ENCODE measurements at places on chromosomes 11 and 22. TPM values are rescaled to one million over a fixed set of nuclear protein-coding genes. Genes with fewer than 3 reads are reported as not detected.

DNA sequence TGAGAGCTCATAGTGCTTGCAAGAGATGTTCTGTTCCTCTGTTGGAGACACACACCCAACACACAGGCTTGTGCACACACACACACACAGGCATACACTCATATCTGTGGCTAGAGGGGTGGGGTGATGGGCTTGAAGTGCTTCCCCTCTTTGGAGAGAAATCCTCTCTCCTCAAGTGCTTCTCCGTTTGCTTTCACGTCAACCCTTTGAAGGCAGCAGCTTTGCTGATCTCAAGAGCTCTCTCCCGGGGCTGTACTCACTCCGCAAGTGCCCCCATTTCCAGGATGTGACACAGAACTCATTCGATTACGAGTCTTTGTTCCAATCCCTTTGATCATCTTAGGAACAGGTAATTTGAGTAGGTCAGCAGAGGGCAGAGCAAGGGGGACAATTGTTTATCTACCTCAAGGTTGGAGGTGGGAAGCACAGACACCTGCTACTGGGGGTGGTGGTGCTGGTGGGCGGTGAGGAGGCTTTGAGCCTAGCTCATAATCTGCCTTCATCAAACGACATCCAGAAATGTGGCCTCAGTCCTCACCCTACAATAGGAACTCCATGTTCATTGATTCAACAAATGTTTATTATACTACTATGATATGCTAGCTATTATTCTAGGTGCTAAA is 529.8 kb upstream of the CADM1 start:
- no peak for DNase-seq

- no peak for DNase-seq
Observed at GRCh38 chr11:17588166-17588565, 41.1 kb downstream of the OTOG start.

- no peak for DNase-seq
Observed at GRCh38 chr22:23092217-23092955, 22.1 kb downstream of the GNAZ start.

- no peak for DNase-seq
Observed at GRCh38 chr11:126695293-126695692, 305.3 kb downstream of the KIRREL3 start.

DNA sequence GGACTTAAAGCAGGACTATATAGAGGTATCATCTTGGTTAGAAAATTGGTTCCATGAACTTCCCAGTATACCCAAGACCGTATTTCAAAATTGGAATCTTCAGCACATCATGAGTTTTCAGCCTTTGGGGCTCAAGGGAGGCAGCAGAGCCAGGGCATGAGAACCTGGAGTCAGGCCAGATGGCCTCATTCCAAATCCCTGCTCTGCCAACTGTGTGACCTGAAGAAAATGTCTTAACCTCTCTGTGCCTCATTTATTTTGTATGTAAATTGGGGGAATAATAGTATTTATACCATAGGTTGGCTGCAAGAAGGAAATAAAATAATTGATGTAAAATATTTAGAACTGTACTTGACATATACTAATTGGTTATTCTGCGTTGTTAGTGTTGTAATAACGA is 987.6 kb downstream of the TBC1D22A start:
- DNase-seq: no peak

DNA sequence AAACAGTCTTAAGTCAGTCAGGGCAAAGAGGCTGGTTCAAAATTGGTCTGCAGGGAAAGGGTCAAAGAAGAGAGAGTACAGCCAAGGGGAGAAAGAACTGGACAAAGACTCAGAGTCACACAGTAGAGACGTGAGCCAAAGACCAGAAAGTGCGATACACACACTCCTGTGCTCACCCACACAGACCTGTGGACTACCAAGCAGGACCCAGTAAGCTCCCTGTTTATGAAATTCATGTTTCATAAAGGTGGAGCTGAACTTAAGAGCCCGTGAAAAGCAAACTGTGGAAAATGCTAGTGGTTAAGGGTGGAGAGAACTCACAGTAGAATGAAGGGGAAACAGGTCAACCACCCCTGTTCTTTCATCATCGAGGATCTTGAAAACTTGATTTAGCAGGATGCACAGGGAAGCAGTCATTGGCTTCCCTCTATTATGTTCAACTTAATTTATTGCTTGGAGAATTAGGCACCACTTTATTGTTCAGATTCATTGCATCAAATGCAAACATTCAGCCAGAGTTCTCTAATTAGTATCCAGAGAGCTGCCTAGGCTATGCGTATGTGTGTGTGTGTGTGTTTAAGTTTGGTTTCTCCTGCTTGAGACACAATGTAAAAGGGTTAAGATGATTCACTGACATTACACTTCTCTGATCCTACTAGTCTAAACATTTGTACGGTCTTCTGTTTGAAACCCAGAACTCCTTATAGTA is 160.9 kb upstream of the MTMR2 start:
- no peak for DNase-seq

DNA sequence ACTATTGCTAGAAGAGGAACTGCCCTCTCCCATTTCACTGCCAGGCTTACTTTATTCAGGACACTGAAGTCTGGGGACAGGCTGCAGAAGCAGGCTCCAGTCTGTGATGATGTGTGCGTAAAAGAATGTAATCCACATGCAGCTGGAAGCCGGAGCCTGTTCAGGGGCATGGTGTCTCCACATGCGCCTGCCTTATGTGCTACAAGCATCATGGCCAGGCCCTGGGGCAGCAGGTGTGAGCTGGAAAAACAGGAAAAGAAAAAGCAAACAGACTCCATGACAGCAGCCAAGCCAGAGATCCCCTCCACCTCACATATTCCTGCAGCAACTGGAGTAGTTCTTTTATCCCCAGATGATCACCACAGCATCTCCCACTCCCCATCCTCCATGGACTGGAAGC is 33.4 kb downstream of the ARFGAP2 start:
- DNase-seq: no peak

DNA sequence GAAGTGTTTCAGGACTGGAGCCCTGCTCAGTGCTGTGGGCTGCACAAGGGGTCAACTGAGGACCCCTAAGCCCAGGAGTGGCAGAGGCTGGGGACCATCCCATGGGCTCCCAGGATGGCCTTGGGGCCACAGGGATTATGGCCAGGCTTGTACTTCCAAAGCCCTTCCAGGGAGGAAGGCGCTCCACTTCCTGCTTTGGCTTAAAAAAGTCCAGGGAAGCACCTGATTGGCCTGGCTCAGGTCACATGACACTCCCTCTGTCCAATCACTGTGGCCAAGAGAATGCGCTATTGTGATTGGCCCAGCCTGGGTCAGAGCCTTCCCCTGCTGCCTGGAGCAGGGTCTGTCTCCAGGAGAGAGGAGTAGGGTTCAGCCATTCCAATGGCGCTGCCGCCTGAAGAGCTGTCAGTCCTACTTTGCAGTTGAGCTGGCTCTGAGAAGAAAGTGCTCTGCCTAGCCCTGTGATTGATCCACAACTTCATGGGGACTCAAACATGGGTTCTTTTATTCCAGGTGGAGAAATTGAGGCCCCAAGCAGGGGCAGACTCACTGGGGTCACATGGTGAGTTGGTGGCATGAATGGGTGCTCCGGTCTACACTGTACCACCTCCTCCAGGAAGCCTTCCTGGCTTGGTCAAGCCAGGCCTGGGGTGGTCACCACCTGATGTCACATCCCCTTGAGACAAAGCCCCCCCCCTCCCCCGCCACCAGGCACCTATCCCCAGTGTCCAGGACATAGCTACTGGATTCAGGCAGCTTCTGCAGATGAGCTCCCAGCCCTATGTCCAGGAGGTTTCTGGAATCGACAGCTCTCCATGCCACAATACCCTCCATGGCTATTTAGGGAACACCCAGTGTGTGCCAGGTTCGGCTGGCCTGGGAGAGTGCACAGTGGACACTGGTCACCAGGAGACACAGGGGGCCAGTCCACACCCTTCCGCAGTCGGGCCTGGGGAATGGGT is 48.2 kb downstream of the RTN4R start:
- no peak for DNase-seq

- DNase-seq: no peak
Observed at GRCh38 chr22:19879643-19879991, 24.9 kb upstream of the GNB1L start.

FJX1 gene
- total RNA-seq: 6.4 TPM

PARVA gene
- 220 TPM for total RNA-seq

TMEM135 gene
- total RNA-seq: 11.6 TPM

UBASH3B gene
- 1.1 TPM for total RNA-seq

DGAT2 gene
- total RNA-seq: 2.6 TPM
